ENCODE measurements at places on chromosomes 13 and 19.

- DNase-seq: no peak
These were observed 1.7 kb upstream of the WBP4 start for GRCh38 chr13:41059456-41060081.

- peak; percentile 7 for DNase-seq
These were observed 17.7 kb downstream of the INTS6 start for GRCh38 chr13:51435002-51435578.

DNA sequence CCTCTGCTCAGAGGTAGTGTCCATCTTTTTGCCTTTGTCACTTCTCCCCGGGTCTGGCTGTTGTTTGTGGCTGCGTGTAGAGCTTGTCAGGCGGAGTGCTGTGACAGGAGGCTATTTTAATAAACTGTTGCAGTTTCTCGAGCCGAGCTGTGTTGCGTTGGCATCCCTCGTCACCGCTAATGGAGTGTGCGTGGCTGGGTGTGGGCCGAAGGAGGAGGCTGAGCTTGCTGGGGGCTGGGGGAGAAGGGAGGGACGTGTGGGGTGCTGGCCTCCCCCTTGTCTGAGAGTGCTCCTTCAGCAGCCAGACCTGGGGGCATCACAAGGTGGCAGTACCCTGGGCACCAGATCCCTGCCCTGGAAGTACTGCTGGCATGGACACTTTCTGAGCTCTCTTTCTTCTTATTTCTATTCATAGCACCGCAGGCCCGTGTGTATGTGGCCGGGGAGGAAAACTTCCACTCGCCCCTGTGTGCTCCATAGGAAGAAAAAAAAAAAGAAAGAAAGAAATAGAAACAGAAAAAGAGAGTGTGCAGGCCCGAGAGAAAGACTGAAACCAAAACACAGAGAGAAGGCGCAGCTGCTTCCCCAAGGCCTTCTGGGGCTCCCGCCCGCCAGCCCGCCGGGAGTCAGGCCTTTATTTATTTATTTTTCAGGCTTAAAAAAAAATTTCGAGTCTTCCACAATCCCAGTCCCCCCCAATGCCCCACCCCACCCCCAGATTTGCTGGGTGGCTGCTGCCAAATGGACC, 27.0 kb downstream of the NFIX start:
- DNase-seq: no peak

- no peak for DNase-seq
These were observed 16.3 kb downstream of the LCP1 start for GRCh38 chr13:46165485-46166223.

GRCh38 chr13:19596960-19597361, 35.6 kb upstream of the TPTE2 start:
- no peak for DNase-seq

DNA sequence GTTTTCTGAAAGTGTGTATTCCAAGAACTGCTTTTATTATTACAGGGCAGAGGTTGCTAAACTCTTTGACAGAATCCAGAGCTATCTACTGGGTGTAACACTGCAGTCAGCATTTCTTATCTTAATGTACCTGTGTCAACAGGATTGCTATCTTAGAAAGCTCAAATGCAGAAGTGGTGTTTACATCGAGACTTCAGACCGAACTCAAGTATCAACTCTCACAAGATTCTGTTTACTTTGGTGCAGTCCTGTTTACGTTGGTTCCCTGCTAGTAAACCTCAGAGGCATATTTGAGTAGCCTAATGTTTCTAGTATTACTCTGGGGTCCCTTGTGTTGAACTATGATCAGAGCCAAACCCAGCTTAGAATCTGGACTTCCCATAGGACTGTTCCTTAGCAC, 20.5 kb downstream of the SLC15A1 start:
- no peak for DNase-seq

DNA sequence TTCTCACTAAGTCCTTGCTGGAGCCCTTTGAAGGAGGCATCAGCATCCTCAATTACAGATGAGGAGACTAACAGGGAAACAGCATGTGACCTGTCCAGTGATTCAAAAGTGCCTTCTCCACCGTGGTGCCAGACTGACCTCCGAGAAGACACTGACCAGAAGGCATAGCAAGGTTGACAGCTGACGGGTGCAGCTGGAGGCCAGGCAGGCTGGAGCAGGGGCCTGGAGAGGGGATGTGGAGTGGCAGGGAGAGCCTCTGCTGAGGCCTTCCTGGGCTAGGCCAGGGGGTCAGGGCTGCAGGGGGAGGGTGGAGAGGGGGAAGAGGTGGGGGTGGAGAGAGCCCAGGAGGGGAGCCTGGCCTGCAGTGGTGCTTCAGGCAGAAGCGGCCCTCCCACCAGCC, 66.3 kb downstream of the KCTD15 start:
- no peak for DNase-seq

- no peak for DNase-seq
These were observed 48.0 kb downstream of the CELF5 start for GRCh38 chr19:3272401-3272931.

- no peak for DNase-seq
These were observed at the start of gene ZNF626 for GRCh38 chr19:20661150-20661819. Gene ZNF626 (minus strand): TSS chr19:20661571. CDS start chr19:20661446, 125 bp downstream.

DNA sequence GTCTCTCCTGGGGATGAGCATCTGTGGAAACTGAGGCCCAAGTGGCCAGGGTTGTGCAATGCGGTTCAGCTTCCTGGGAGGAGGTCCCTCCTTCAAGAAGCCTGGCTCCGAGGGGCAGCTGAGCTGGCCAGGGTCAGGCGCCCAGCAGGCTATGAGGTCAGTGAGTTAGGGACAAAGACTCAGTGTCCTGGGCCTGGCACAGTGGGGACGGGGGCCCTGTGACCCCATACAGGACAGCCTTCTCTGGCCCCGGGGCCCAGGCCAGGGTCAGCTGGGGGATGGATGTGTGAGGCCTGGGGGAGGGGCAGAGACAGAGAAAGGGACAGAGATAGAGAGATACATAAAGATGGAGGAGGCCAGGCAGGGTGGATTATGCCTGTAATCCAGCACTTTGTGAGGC, 3.0 kb upstream of the IL12RB1 start:
- DNase-seq: no peak

DNA sequence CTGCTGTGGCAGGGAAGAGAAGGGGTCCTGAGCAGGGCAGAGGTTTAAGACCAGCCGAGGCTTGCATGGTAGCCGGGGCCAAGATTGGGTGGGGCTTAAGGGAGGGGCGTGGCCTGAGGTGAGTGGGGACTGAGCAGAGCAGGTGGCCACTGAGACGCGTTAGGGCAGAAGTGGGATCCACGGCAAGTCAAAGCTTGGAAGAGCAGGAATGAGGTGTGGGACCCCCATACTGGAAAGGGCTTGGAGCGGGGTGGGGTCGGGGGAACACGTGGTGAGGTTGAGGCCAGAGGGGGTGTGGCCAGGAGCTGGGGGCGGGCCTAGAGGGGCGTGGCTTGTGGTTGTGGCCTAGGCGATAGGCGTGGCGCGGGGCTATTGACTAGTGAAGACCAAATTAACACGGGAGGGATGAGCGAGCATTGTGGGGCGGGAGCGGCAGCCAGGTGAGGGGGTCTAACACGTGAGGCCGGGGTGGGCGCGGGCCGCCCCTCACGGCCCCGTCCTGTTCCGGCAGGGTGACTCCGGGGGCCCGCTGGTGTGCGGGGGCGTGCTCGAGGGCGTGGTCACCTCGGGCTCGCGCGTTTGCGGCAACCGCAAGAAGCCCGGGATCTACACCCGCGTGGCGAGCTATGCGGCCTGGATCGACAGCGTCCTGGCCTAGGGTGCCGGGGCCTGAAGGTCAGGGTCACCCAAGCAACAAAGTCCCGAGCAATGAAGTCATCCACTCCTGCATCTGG, 3.3 kb downstream of the CFD start:
- peak; percentile 51 for DNase-seq

GRCh38 chr19:13952931-13953531, 722 bp downstream of the DCAF15 start:
- no peak for DNase-seq

DNA sequence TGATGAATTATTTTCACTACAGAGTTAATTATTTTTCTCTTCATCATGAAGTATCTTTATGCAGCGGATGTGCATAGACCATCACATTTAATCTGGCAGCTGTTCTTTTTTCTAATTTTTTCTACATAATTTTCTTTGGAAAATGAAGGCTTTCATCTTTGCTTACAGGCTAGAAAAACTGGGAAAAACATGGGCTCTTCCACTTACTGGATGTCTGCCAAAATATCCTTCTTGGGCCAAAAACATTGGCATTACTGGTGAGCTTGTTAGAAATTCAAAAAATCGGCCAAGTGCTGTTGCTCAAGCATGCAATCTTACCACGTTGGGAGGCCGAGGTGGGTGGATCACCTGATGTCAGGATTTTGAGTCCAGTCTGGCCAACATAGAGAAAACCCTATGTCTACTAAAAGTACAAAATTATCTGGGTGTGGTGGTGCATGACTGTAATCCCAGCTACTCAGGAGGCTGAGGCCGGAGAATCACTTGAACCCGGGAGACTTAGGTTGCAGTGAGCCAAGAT, 176.8 kb downstream of the ZNF737 start:
- DNase-seq: no peak

- DNase-seq: no peak
These were observed 28.0 kb downstream of the SPRY2 start for GRCh38 chr13:80312967-80313366.

DNA sequence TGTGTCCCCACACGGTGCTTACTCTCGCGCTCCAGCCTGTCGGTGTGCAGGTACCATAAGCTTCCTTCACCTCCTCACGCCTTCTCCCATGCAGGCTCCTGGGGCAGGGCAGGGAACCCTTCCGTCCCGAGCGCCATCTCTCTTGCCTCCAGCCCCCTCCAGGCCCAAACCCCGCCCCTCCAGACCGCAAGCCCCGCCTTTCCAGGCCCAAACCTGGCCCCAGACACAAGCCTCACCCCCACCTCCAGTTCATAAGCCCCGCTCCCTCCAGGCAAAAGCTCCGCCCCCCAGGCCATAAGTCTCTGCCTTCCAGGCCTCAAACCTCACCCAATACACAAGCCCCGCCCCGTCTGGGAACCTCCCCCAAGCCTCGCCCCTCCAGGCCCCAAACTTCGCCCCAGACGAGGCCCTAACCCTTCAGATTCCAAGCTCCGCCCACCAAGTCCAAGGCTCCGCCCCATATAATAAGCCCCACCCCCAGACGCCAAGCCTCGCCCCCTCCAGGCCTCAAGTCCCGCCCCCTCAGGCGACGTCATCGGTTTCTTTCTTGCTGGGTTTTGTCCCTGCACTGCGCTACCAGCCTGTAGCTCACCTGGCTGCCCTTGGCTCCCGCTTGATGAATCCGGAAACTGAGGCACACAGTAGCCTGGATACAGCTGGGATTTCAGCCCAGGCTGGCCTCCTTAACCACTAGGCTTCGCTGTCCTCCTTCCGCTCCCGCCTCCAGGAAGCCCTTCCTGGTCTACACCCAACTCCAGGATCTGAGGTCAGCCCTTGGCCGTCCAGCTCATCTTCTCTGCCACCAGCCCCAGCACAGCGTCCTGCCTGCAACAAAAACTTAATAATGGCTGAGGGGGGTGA, 16.1 kb downstream of the MKNK2 start:
- peak; percentile 86 for DNase-seq

- peak; percentile 48 for DNase-seq
These were observed at the start of gene SOX21 for GRCh38 chr13:94712287-94712811. Gene SOX21 (minus strand): TSS chr13:94712545. CDS start chr13:94712049, 496 bp downstream.

GRCh38 chr13:114151031-114151430, 18.6 kb upstream of the RASA3 start:
- DNase-seq: no peak

DNA sequence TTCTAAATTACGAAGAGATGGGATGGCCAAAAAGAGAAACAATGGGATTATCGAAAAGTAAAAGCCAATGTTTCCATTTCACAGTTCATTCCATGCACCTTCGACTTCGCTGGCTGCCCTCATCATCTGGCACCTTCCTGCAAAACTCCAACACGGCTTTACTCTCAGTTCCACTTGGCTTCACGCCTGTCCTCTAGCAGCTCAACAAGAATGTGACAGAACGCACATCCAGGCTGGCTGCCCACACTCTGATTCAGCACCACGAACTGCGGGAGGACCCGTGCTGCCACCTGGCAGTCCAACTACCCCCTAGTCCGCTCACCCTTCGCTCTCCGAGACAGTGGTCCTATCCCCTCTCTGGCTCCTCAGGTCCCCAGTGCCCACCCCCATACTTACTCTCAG, 11.7 kb downstream of the ATP7B start:
- DNase-seq: no peak

GRCh38 chr13:110449219-110450015, 112.1 kb downstream of the RAB20 start:
- DNase-seq: no peak

- no peak for DNase-seq
These were observed 5.4 kb upstream of the RBM42 start for GRCh38 chr19:35623327-35624010.

- no peak for DNase-seq
These were observed 451.0 kb upstream of the SLC10A2 start for GRCh38 chr13:103517066-103517767.

- peak; percentile 90 for DNase-seq
These were observed 9.7 kb upstream of the GIPC1 start for GRCh38 chr19:14505488-14506239.

DNA sequence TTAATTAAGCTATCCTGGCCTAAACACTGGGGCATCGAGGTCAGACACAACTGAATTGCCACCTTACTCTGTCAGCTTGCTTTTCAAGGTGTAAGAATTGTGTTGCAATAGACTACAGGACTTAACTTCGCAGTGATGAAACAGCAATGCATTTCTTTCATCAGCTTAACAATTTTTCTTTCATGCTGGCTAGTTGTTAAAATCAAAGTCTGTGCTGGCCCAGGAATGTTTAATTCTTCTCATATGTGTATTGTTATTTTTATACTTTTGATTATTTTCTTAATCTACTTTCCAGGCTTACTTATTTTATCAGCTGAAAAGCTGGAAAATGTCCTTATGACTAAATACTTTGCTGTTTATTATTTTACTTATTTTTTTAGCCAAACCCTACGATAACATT, 79.7 kb downstream of the EFNB2 start:
- no peak for DNase-seq

DNA sequence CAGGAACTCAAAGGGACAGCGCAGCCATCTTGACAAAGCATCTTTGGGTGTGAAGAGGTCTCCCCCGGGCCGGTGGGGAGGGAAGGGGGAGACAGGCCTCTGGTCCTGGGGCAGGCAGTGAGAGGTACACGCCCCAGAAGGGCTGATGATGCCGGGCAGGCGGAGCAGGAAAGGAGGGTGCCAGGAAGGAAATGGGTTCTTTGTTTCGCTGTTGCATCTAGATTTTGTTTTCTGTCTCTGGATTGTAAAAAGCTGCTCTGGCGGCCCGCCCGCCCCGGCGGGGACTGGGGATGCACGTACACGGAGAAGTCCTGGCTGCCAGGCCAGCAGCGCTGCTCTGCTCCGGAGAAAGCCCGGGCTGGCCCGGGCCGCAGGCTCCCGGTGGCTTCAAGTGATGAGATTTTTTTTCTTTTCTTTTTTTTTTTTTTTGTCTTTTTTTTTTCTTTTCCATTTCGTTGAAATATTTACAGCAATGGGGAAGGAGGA, 13.2 kb upstream of the ASF1B start:
- no peak for DNase-seq

Measured in HEK293T (cell line).